ENCODE measurements at places on chromosomes 13 and 19. TPM values are rescaled to one million over a fixed set of nuclear protein-coding genes. Genes with fewer than 3 reads are reported as not detected.
A peak's percentile ranks its signal among the peaks of the same experiment; 100 is the strongest.

The KLK11 gene
- not detected for total RNA-seq

The FBXO17 gene
- total RNA-seq: 29.0 TPM

The FCER2 gene
- total RNA-seq: not detected

The CLC gene
- not detected for total RNA-seq

The BCL3 gene
- 8.6 TPM for total RNA-seq

The ICAM5 gene
- total RNA-seq: 5.5 TPM

The RASGRP4 gene
- not detected for total RNA-seq

The GAPDHS gene
- not detected for total RNA-seq

The CLDND2 gene
- total RNA-seq: not detected

The PLK5 gene
- total RNA-seq: not detected

The CEACAM7 gene
- total RNA-seq: not detected

GRCh38 chr13:94390881-94391280 is 88.6 kb downstream of the DCT start:
- no peak for DNase-seq

DNA sequence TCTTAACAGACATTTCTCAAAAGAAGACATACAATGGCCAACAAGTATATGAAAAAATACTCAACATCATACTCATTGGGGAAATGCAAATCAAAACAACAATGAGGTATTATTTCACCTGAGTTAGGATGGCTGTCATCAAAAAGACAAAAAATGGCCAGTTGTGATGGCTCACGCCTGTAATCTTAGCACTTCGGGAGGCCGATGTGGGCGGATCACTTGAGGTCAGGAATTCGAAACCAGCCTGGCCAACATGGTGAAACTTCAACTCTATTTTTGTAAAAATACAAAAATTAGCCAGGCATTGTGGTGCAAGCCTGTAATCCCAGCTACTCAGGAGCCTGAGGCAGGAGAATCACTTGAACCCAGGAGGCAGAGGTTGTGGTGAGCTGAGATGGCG is 22.0 kb downstream of the CEACAM16 start:
- DNase-seq: no peak

GRCh38 chr19:17948514-17948900 is 15.7 kb downstream of the CCDC124 start:
- no peak for DNase-seq

GRCh38 chr13:34620074-34620850 is 321.8 kb upstream of the NBEA start:
- DNase-seq: no peak

DNA sequence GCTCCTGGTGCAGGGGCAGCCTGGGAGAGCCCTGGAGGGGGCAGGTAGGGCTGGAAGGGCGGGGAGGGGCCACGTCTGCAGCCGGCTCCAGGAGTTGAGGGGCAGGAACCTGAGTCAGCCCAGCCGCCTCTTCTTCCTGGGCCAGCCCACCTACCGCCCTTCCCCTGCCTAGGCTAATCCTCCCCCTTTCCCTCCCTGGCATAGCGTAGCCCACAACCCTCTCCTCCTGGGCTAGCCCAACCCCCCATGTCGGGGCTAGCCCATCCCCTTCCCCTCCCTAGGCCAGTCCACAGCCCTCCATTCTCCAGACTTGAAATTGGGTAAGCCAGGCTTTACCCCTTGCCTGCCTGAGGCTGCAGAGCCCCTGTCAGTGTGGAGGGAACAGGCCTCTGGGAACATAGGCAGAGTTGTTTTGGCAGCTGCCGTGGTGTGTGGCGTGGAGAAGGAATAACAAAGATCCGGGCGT is 20.6 kb upstream of the WDR18 start:
- DNase-seq: no peak

- DNase-seq: peak; percentile 16
These were observed 100.7 kb upstream of the RXFP2 start for GRCh38 chr13:31638577-31638976.

GRCh38 chr13:56773148-56773547 is 367.6 kb upstream of the PRR20A start:
- DNase-seq: no peak

- no peak for DNase-seq
These were observed 895.8 kb downstream of the SLITRK6 start for GRCh38 chr13:84903391-84903790.

- DNase-seq: peak; percentile 4
These were observed 78.8 kb downstream of the MZT1 start for GRCh38 chr13:72648513-72649065.

DNA sequence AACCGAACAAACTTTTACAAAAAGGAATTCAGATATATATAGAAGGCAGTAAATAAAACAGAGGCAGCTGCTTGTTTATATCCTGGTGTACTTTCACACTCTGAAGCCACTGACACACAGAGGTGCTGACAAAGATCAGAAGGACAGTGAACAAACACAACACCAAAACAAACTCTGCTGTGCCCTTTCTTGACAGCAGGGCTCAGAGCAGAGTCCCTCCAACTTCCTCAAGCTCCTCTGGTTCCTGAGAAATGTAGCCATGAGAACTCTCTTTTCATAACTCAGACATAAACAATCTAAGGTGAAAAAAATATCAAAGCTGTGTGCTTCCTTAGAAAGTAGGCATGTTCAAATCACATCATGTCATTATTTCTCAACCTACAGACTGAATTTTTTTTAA is 1052.8 kb upstream of the SPRY2 start:
- DNase-seq: no peak

- peak; percentile 65 for DNase-seq
These were observed 96.6 kb downstream of the COL4A2 start for GRCh38 chr13:110403721-110404120.

DNA sequence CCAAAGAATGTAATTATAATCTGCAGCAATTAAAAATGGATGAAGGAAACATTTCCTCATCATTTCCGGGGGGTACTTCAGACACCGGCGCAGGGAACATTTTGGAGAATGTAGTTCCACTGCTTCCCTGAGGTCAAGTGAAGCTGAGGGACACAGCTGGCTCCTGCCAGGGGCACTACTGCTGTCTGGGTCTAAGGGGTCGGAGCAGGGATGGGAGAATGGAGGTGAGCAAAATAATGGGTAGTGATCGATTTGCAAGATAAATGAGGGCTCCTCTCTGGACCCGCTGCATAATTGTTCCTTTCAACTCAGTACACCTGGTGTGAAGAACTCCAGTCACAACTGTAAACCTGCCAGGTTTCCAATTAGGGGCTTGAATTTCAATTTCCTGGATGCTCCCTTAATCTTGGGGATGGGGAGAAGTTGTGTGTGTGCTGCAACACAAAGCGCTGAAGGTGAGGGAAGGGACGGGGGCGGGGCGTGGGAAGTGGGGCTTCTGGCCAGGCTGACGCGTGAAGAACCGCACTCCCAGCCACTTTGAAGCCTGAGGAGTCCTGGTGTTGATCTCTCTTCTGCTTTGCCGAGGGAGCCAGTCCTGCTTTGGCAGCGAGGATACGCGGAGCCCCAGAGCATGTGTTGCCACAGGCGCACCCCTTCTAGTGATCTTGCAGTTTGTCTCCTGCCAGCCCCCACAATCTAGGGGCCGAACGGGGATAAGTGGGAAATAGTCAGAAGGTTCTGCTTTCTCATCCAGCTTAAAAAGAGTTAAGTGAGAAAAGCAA is 57.9 kb upstream of the PCDH8 start:
- DNase-seq: no peak

- no peak for DNase-seq
These were observed 8.6 kb upstream of the SLC7A9 start for GRCh38 chr19:32877977-32878745.

- DNase-seq: no peak
These were observed 18.2 kb upstream of the PLAUR start for GRCh38 chr19:43688059-43688701.

DNA sequence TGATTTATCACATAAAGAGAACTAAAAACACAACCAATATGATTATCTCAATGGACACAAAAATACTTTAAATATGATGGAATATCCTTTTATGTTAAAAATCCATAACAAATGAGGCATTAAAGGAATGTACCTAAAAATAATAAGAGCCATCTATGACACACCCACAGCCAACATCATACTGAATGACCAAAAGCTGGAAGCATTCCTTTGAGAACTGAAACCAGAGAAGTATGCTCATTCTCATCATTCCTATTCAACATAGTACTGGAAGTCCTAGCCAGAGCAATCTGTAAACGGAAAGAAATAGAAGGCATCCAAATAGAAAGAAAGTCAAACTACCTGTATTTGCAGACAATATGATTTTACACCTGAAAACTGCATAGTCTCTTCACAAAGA is 671.0 kb downstream of the SLITRK1 start:
- DNase-seq: no peak

- DNase-seq: no peak
These were observed 41.5 kb downstream of the NOTCH3 start for GRCh38 chr19:15159251-15159650.

DNA sequence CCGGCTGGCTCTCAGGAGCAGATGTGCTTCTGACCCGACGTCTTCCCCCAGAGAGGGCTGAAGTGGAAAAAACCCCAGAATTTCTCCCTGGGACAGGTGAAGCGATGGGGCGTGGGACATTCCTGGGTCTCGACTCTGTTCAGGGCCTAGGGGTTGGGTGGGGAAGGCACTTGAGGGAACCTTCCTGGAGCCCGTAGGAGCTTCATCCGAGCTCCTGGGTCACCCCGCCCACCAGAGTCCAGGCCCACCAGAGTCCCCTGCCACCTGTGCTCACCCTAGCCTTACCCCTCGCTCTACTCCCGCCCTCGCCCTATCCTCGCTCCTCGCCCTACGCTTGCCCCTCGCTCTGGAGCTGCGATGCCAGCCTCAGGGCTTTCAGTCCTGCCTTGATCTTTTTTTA is 23.2 kb downstream of the EPN1 start:
- no peak for DNase-seq

- no peak for DNase-seq
These were observed 4.1 kb downstream of the U2AF2 start for GRCh38 chr19:55658846-55659459.

DNA sequence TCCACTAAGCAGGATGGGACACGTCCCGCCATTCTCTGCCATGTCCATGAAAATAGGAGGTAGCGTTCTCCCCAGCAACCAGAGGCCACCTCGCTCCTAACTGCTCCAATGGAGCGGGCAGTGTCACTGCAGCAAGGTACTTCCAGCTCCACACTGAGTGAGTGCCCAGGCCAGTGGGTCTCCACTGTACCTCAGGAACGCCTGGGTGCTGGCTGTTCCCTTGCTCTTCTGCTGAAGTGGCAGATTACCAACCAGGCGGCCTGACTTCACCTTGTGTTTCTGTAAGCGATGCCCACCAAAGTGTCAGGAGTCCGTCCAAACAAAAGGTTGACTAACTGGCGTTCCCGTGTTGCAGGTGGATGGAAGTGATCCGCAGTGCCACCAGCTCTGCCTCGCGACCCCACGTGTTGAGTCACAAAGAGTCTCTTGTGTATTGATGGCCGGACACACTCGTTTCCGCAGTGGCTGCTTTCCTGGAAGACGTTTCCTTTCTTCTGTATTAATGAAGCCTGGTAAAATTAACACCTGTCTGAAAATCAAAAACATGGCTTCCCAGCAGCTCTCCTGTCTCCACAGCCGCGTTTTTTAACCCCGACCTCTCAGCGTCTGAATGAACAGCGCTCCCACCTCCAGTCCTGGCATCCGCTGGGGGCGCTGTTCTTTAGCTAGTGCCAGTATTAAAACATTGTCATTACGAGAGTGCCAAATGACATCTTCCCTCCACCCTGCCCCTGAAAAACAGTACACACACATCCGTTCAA is 128.8 kb downstream of the STK24 start:
- peak; percentile 28 for DNase-seq

DNA sequence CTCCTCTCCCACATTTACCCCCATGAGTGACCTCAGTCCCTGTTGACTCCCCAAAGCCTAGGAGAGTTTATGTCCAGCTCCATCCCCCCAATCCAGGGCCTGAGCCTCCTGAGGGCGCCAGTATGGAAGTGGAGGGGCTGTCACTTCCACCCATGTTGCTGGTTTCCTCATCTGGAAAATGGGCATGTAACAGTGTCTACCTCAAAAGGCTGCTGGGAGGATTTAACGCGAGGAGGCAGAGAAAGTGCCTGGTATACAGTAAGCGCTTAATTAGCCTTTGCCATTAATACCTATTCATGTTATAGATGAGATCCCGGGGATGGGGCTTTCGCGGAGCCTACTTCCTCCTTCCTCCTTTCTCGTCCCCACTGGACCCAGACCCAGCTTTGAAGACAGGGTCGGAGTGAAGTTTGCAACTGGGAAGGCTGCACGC is 476 bp downstream of the TYK2 start:
- no peak for DNase-seq

DNA sequence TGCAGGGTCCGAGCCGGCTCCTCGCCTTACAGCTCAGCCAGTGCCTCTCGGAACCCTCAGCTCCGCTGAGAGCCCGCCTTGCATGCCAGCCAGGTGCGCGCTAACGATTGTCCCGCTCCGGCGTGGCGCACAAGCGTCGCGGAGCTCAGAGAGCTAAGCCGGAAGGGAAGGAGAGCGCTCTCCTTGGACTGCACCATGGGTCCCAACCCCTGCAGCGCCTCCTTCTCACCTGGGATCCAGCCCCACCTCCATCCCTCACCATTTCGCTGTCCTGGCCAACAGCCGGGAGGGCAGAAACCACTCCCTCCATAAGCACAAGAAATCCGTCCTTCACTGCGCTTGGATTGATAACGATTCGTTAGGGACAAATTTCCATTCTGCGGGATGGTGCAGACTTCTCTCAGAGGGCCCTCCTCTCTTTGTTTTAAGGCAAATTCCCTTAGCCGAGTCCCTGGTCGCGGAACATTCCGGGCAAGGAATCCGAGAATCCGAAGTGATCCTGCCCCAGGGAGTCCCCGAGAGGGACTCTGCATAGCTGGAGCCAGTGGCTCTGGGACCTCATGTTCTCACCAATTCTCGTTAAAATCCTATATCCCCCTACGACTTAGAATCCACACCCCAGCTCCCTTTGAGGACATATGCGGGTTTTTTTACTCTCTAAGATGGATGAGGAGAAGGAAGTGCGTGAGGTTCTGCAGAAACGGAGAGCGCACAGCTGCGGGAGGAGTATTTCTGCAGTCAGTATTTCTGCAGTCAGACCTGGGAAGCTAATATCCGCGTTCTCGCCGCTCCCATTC is 2.8 kb downstream of the GSX1 start:
- DNase-seq: no peak

DNA sequence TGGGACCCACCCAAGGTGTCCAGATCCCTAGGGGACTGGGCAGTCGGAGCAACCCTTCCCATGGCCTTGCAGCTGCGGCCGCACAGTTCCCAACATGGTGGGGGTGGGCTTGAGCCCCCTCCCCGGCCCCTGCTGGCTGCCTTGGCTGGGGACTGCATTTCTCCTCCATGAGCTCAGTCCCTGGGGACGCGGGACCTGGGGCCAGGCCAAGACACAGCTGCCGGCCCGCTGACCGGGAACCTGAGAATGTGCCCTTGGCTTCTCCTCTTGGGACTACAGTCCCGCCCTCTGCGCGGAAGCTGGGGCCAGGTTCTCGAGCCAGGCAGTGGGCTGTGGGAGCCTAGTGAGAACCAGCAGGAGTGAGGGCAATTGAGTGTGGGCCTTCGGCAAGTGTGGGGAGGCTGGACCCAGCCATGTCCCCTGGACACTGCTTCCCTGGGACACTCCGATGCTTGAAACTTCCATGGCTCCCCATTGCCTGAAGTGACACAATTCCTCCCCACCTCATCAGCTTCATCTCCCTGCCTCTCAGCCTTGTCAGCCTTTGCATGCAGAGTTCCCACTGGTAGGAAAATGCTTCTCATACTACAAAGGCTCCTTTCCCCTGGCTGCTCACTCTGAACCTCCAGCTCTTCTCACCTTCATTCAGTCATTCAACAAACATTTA is 13.1 kb upstream of the NOTCH3 start:
- no peak for DNase-seq

GRCh38 chr13:23810685-23811240 is 78.4 kb downstream of the MIPEP start:
- no peak for DNase-seq

GRCh38 chr13:36921631-36922301 is 1.7 kb upstream of the SMAD9 start:
- no peak for DNase-seq

GRCh38 chr13:32391101-32391619 is 36.8 kb downstream of the N4BP2L1 start:
- peak; percentile 10 for DNase-seq

Measured in fibroblast of villous mesenchyme (primary cell).